ENCODE measurements at places on chromosomes 11 and 22.

- no peak for DNase-seq
These were observed 522.3 kb upstream of the LUZP2 start for GRCh38 chr11:23974601-23975000.

- DNase-seq, result no peak
These were observed 52.4 kb downstream of the SYT13 start for GRCh38 chr11:45233804-45234170.

GRCh38 chr11:64675450-64676260, 47.3 kb downstream of the NRXN2 start:
- DNase-seq, result no peak

DNA sequence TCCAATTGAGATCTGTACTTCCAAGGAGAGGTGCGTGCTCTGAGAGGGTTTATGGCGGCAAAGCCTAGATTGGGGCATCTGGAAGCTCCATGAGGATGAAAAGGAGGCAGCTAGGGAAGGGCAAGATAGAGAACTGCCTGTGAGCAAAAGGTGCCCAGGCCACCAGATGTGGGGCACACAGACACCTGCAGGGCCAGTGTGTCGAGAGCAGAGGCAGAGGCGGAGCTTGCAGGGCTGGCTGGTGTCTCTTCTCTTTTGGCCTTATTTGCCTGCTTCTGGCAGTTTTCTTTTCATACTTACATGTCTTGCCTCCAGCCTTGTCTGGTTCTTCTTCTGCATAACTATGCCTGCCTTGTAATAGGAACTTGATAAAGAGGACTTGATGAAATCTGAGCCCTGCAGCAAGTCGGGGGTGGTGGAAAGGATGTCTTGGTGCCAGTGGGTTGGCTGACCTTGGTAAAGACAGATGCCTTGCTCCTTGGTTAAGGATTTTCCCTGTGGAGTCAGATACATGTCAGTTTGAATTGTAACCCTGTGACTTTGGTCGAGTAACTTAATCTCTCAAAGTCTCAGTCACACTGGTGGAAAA, 680.3 kb downstream of the NTM start:
- no peak for DNase-seq

- no peak for DNase-seq
These were observed 5.0 kb downstream of the ASCL2 start for GRCh38 chr11:2265396-2265795.

DNA sequence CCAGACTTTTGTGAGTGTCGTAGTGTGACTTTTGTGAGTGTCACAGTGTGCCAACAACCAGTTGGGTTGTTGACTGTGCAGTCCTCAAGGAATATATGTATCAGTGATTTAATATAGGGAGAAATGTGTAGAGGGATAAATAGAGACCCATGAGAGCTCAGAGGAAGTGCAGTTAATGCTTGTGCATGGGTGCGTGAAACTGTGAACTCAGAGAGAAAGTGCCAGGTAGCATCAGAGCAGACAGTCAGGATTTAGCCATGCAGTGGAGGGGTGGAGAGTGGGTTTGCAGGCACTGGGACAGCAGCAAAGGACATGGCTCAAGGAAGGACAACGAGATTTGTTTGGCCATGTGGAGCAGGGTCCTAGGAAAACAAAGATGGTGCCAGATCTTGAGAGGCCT, 33.6 kb downstream of the YWHAH start:
- no peak for DNase-seq

All from NCI-H1048 (cell line).